Femur (tissue), 1 donor: ENCODE measurements at places on chromosomes 6 and 20.
A peak's percentile ranks its signal among the peaks of the same experiment; 100 is the strongest.

DNA sequence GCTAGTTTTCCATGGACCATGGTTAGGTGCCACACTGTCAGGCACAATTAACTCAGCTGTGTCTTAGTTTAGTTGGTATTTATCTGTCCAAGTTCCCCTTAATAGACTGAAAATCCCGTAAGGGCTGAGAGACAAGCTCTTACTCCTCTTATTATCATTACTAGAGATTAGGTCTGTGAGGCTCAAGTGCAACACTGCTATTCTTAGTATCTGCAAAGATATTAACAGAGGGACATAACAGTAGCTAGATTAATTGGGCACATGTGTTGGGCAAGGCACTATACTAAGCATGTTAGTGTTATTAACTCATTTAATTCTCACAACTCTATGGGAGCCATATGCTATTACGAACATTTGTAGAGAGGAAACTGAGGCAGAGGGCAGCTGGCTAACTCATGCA, 137.3 kb downstream of the VEGFA start:
- DNase-seq: no peak

DNA sequence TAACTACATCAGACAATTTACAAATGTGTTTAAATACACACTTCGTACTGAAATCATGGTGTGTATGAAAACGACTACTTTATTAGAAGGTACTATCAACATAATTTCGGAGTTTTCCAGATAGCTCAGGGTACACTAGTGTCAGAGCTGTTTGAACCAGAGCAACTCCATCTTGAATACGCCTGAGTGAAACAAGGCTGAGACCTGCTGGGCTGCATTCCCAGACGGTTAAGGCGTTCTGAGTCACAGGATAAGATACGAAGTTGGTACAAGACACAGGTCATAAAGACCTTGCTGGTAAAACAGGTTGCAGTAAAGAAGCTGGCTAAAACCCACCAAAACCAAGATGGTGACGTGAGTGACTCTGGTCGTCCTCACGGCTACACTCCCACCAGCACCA, 167.6 kb downstream of the THBS2 start:
- no peak for DNase-seq

DNA sequence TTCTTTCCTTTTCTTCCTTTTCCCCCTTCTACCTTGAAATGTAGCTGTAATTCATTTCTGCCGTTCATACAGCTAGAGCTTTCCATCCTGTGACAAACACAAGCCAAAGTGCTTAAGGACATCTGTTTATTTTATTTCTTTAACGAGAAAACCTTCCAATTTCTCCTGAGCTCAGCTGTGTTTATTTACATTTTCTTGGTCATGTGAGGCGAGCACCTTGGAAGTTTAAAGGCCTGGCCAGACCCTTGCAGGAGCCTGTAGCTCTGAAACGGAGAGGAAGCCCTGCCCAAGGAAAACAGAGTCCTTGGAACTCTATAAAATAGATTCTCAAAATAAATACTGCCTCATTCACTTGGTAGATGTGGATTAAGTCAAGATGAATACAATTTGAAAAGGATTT, 223.1 kb downstream of the EYA2 start:
- peak; percentile 56 for DNase-seq

GRCh38 chr20:4087923-4088322, 72.6 kb upstream of the RNF24 start:
- DNase-seq: no peak

- DNase-seq: peak; percentile 26
These were observed 53.8 kb downstream of the PCNA start for GRCh38 chr20:5065879-5066383.

DNA sequence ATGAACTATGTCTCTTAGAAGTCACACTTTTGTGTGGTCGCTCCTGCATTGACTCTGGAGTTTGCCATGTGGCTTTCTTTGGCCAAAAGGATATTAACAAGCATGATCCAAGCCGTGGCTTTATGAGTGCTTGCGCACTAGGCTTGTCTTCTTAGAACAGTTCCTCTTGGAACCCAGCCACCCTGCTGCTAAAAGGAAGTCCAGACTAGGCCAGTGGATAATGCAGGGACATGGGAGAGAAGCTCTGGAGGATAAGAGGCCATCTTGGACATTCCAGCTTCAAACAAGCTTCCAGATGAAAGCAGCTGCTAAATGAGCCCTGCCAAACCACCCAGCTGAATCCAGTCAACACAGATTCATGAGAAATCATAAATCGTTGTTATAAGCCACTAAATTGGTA, 346.4 kb downstream of the CDC5L start:
- DNase-seq: peak; percentile 50

DNA sequence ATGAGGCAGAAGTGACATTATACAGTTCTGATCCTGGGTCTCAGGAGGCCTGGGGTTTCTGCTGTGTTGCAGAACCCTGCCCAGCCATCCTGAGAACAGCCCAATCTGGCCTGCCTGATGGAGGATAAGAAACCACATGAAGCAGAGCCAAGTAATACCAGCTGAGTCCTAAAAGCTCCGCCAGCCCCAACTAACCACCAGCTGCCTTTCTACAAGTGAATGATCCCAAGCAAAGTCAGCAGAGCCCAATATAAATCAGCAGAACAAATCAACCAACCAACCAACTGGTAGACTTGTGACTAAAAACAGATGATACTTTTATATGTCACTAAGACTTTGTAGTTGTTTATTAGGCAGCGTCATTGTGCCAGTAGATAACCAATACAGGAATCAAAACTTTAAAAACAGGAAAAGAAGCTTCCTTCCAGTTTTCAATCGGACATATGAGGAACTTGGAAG, 52.1 kb downstream of the SNX5 start:
- peak; percentile 73 for DNase-seq

- DNase-seq: no peak
These were observed 54.5 kb upstream of the TENT5A start for GRCh38 chr6:81806793-81807565.
